ENCODE measurements at places on chromosomes 2 and 18.

DNA sequence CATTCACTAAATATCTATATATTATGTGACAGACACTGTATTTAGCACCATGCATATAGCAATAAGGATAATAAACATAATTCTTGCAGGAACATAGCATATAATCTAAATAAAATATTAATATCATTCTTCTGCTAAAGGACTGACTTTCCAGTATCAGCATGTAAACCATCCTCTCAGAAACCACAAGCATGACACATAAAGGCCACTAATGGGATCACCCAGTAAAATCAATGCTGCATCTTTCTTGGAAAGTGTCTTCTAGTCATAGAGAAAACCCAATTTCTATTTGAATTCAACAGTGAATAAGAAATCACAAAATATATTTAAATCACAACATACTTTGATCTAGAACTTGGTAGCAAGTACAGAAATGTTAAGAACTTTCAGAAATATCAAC, 5.8 kb upstream of the LRP1B start:
- DNase-seq = no peak

DNA sequence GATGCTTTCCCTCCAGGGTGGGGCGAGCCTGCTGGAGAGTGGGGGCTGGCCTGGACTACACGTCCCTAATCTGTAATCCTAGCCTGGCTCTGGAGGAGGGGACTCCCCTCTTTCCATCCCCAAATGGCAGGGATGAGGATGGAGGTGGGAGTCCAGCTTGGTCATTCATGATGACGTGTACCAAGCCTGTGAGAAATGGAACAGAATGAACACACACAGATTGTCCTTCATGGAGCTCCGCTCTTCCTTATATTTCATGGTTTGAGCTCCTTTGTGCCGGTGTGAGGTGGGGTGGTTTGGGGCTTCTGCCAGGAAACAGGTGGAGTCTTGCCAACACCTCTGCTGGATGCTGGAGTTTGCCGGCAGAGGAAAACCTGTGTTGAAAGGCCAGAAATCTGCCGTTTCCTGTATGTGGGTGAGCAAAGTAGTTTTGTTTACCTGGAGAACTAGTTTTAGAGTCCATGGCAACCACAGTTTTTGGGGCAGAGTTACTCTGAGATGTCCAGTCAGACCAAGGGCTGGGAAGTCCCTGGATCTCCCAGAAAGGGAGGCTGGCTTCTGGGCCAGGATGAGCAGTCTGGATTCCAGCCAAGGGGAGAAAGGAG, 417.6 kb upstream of the MEX3C start:
- no peak for DNase-seq

- no peak for DNase-seq
Observed at GRCh38 chr2:40259900-40260299, 192.0 kb downstream of the SLC8A1 start.

GRCh38 chr18:11817229-11817628, 34.0 kb upstream of the CHMP1B start:
- DNase-seq = no peak

DNA sequence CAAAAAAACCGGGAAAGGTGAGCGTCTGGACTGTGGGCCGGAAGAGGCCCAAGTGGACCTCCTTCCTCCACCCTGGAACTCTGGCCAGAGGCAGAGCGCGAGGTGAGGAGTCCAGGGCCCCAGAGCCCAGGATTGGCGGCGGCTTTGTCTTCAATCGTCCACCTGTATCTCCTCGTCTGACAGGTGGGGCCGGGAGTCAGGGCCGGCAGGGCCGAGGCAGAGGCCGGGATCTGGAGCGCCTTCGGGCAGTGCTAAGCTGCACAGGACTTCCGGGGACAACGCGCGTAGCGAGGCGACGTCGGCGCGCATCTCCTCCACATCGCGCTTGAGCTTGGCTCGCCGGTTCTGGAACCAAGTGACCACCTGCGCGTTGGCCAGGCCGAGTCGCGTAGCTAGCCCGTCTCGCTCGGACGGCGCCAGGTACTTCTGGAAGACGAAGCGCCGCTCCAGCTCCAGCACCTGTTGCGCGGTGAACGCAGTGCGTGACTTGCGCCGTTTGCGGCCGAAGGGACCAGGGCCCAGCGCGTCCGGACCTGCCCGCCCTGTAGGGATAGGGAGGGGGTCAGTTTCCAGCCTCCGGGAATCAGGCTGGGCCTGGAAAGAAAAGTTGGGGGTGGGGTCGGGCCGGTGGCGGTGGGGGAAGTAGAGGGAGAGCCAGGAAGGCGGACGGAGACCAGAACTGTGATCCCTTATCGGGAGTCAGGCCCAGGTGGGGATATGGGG, 1.5 kb downstream of the LBX2 start:
- no peak for DNase-seq

DNA sequence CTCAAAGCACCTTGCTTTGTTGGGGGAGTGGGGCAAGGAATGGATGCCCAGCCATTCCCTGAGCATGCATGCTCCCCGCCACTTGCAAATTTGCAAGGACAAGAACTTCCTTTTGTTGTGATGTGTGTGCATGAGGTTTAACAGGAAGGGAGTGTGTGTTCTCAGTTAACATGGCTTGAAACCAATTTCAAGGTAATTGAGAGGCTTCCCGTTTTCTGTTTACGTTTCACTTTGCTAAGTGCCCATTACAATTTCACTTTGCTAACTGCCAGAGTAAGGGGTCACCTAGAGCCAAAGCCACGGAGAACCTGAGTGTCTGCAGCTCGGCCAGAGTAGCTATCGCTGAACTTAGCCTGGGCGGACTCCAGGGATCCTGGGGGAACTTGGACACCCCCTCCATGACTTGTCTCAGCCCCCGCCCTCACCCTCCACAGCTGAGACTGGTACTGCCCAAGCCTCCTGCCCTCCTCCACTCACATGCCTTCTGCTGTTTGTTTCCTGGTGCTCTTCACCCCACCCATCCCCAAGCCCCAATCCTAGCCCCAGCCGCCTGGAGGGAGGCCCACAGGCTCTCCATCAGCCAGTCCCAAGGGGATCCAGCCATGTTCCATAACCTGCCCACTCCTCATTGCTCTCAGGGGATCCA, 53.6 kb upstream of the LAPTM4A start:
- no peak for DNase-seq

DNA sequence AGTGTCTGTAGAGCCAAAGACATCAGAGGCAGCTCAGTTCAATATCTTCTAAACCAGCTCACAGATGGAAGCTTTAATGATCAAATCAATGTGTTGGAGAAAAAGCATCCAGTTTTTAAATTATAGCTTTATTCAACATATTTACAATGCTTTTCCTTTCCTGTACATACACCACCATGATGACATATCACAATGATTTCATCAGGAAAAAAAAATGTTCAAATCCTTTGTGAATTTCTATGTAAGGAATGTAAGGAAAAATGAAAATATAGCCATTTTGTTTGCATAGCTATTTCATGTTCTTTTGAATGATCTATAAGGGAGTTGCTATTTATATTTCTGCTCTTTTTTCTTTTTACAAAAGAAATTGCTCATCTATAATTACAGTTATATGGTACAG, 134.7 kb upstream of the CDH20 start:
- no peak for DNase-seq

DNA sequence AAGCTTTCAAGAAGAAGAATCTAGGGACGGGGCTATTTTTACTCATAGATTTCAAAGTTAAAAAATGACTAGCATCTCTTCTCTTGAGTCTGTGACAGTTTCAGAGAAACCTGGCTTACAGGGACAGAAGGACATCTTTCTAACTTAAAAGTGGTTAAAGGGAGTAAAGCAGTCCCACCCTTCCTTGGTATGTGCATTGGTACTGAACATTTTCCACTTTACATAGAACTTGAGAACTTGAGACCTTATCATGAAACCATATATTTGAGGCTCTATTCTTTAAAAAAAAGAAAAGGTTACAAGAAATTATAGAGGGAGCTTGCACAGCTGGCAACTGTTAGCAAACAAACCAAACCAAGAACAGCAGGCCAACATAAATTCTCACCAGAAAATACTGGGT, 73.4 kb upstream of the GAREM1 start:
- DNase-seq = no peak

- no peak for DNase-seq
Observed at GRCh38 chr2:239601201-239601851, 200.5 kb upstream of the HDAC4 start.
